Epithelial cell of esophagus (primary cell): ENCODE measurements at places on chromosomes 6 and 20.

- DNase-seq, result no peak
Measured at GRCh38 chr6:98669371-98669770, 165.0 kb upstream of the POU3F2 start.

DNA sequence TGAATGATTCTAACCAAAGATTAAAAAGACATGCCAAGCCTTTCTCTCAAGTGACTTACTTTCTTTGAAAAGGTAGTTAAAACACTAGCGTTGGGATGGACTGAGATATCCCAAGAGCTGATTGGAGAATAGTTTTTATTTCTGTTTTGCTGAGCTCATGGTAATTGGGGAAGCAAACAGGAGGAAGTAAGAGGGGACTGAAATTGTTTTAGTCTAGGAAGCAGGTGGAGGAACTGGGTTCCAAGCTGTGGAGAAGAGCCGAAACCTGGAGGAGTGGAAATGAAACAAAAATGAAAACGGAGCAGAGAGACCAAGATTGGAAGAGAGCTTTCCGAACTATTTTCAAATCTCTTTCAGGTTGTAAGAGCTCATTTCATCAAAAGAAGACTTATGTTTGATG, 59.9 kb upstream of the TENT5A start:
- no peak for DNase-seq

- no peak for DNase-seq
Measured at GRCh38 chr20:1669304-1669703, 11.7 kb upstream of the SIRPG start.

GRCh38 chr20:6575912-6576401, 191.5 kb upstream of the BMP2 start:
- DNase-seq, result peak; percentile 20

DNA sequence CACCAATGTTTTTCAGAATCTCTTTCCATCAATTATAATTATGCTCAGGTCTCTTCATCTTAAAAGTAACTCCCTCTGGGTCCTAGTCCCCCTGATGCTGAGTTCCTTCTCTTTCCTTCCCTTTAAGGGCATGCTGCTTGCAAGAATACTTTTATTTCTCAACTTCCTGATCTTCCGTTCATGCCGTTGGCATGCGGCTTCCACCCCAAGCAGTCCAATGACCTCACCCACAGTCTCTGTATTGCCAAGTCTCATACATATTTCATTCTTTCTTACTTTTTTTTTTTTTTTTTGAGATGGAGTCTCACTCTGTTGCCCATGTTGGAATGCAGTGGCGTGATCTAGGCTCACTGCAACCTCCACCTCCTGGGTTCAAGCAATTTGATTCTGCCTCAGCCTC, 83.5 kb downstream of the NDUFAF5 start:
- DNase-seq, result peak; percentile 61

- no peak for DNase-seq
Measured at GRCh38 chr6:45946352-45946751, 69.3 kb downstream of the CLIC5 start.

- no peak for DNase-seq
Measured at GRCh38 chr20:16048876-16049275, 524.4 kb downstream of the KIF16B start.

GRCh38 chr20:15047042-15047441, 709.6 kb upstream of the FLRT3 start:
- no peak for DNase-seq

DNA sequence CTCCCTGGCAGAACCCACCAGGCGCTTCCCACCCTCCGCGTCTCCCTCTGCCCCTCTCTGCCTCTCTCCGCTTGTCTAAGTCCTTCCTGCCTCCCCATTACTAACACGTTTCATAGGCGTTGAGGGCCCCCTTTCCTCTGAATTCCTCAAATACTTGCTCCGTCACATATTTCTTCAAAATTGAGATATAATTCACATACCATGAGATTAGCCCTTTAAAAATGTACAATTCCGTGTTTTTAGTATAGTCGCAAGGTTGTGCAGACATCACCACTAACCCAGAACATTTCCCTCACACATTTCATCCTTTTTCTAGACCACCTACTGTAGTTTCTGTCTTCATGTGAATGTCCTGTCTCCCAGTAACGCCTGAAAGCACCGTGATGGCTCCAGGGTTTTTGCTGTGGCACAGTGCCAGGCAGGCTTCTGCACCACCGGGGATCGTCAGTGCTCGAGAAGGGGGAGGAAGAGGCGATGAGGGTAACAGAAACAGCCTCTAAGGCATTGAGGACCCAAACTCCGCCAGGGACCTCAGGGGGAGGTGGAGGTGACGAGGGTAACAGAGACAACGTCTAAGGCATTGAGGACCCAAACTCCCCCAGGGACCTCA, 141.9 kb upstream of the SNX9 start:
- DNase-seq, result no peak

- DNase-seq, result no peak
Measured at GRCh38 chr6:5813625-5814027, 193.1 kb downstream of the NRN1 start.

GRCh38 chr6:47135772-47136171, 93.6 kb upstream of the ADGRF1 start:
- peak; percentile 98 for DNase-seq

- no peak for DNase-seq
Measured at GRCh38 chr6:122114717-122115116, 284.7 kb upstream of the HSF2 start.

DNA sequence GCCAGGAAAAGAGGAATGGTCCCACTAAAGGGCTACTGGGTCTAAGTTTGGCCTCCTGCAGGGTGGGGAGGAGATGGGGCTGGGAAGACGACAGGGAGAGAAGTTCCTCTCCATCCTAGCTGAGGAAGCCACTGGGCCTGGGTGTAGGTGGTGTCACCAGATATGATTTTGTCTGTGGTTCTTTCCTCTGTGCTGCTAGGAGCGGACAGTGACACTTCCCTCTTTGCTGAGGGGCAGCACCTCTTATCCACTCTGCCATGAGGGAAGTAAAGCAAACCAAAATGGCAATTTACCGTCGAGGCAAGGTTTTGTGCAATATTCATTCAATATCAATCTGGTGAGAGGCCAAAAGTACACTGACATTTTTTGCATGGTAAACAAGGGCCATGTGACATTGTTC, 33.0 kb upstream of the NR2E1 start:
- DNase-seq, result no peak

GRCh38 chr6:151014404-151015100, 149.1 kb downstream of the MTHFD1L start:
- DNase-seq, result peak; percentile 78

- DNase-seq, result peak; percentile 49
Measured at GRCh38 chr20:53739799-53740785, 146.5 kb upstream of the ZNF217 start.

GRCh38 chr6:42571611-42572342, 7.9 kb downstream of the UBR2 start:
- no peak for DNase-seq

GRCh38 chr6:13671548-13672127, 40.0 kb downstream of the RANBP9 start:
- no peak for DNase-seq

- DNase-seq, result peak; percentile 15
Measured at GRCh38 chr6:34143884-34144580, 1.9 kb downstream of the GRM4 start.

- DNase-seq, result no peak
Measured at GRCh38 chr6:51675922-51676275, 411.5 kb downstream of the PKHD1 start.

GRCh38 chr6:34810017-34810882, 18.4 kb downstream of the BLTP3A start:
- DNase-seq, result peak; percentile 52

DNA sequence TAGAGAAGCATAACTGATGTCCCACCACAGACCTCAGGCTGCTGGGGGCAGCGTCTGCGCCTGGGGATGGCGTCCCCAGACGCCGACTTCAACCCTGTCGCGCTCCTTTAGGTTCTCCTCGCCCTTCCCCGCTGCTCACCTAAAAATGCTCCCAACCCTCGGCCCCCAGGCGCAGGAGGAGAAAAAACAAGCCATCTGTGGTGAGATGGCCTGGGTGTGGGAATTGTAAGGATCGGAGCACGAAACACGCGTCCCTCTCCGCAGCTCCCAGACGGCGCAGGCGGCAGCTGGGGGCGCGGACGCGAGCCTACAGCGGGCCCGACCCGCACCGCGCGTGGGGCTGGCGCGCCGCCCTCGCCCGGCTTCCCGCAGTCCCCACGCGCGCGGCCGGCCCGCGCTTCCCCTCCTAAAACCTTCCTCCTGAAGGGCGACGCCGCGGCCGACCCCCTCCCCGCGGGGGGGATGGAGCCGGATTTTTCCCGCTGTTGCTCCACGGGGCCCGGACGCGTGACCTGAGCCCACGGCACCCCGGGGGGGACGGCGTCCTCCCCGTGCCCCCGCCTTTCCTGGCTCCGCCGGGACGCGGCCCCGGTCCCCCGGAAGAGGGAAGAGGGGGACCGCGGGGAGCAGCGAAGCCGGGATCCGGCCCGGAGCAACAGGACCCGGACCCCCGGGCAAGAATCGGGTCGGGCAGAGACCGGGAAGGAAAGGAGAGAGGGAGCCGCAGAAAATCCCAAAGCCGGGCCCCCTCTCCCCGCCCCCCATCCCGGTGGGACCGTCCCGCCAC, 611 bp downstream of the EPB41L2 start:
- peak; percentile 18 for DNase-seq

- peak; percentile 3 for DNase-seq
Measured at GRCh38 chr20:54320148-54320607, 112.3 kb downstream of the PFDN4 start.

DNA sequence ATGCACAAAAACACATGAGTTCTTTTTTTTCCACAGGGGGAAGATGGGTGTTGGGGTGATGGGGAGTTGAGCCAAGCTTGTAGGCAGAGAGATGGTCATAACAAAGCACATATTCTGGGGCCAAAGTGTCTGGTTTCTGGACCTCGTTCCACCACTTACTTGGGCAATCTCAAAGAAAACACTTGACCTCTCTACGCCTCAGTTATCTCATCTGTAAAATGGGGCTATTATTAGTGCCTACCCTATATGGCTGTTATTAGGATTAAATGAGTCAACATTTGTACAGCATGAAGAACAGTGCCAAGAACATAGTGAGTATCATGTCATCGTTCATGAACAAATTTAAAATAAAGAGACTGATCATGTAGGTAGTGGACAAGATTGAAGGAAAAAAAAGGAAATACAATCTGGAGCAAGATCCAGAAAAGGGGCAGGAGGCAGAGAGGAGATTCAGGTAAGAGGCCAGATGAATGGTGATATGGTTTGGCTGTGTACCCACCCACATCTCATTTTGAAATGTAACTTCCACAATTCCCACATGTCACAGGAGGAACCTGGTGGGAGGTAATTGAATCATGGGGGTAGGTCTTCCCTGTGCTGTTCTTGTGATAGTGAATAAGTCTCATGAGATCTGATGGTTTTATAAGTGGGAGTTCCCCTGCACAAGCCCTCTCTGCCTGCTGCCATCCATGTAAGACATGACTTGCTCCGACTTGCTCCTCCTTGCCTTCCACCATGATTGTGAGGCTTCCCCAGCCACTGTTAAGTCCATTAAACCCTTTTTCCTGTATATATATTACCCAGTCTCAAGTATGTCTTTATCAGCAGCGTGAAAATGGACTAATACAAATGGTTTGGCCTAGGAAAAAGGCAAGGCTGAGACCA, 14.2 kb downstream of the EEF1E1 start:
- no peak for DNase-seq

GRCh38 chr6:73560182-73560732, 39.4 kb upstream of the EEF1A1 start:
- DNase-seq, result no peak

- DNase-seq, result peak; percentile 55
Measured at GRCh38 chr6:57029213-57029612, 17.3 kb upstream of the KIAA1586 start.

- DNase-seq, result no peak
Measured at GRCh38 chr6:16184551-16184950, 53.8 kb upstream of the GMPR start.

DNA sequence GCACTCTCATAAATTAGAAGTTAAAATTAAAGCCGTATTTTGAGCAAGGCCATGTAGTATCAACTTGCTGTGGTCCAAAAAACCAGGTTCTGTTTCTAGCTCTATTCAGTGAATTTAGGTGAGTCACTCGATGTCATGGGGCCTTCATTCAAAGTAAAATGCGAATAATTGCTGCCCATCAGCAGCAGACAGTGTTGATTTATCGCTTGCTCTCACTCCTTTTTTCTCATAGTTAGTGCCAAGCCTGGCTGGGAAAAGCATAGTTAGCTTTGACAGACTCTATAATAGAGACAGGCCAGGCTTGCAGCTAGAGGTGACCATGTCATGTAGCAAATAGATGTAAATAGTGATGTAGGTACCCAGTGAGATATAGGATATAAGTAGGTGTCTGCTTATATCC, 136.0 kb downstream of the EDN1 start:
- no peak for DNase-seq

GRCh38 chr6:167960579-167960978, 36.9 kb upstream of the KIF25 start:
- DNase-seq, result no peak

DNA sequence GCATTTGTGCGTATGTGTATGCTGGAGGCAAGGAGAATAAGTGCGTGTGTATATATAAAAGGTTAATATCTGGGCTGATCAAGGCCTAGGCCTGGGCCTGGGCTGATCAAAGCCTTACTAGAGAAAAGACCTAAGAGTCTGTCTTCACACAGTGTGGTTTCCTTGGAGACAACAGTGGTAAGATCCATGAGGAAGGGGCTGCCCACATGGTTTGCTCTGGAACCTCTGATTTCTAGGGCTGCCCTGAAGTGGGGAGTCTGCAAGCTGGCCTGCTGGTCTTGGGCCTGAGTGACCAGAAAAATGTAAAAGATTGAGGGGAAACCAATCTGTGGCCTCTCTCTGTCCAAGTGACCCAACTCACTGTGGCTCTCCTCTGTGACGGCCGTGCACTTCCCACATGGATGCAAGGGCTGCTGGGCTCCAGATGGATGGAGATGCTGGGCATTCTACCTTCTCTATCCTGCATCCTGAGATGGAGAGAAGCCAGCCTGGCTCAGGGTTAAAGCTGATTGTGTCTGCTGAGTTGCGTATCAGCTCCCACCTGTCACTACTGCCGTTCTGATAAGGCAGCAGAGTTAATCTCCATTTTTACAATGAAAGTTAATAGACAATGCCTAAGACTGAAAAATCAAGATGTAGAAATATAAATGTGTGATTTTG, 90.3 kb upstream of the NXT1 start:
- DNase-seq, result no peak
